ENCODE measurements at places on chromosomes 3 and 15. TPM values are rescaled to one million over a fixed set of nuclear protein-coding genes. Genes with fewer than 3 reads are reported as not detected.

The SNX22 gene
- total RNA-seq, result 6.1 TPM

The NAALADL2 gene
- 1.2 TPM for total RNA-seq

The GOLGA6L9 gene
- 7.3 TPM for total RNA-seq

The TRH gene
- total RNA-seq, result 0.16 TPM

The GPR176 gene
- total RNA-seq, result 131 TPM

The DLEC1 gene
- total RNA-seq, result 0.81 TPM

The CYP1A2 gene
- not detected for total RNA-seq

The LRRC2 gene
- 4.0 TPM for total RNA-seq

Measured in WTC11 (cell line).